IPS DF 6.9 (cell line): ENCODE measurements at places on chromosomes 4 and X.
A peak's percentile ranks its signal among the peaks of the same experiment; 100 is the strongest.

- no peak for DNase-seq
Measured at GRCh38 chrX:99142745-99143144, 1267.3 kb downstream of the PCDH19 start.

DNA sequence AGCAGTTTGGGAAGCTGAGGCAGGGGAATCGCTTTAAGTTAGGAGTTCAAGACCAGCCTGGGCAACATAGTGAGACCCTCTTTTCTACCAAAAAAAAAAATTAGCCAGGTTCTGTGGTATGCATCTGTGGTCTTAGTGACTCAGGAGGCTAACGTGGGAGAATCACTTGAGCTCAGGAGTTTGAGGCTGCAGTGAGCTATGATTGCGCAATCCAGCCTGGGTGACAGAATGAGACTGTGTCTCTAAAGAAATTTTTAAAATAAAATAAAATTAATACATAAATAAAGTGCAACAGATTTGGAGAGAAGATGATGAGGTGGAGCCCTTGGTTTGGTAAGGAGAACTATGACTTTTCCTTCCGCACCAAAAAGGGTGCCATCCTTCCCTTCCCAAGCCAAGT, 436.9 kb downstream of the NLGN4X start:
- no peak for DNase-seq

DNA sequence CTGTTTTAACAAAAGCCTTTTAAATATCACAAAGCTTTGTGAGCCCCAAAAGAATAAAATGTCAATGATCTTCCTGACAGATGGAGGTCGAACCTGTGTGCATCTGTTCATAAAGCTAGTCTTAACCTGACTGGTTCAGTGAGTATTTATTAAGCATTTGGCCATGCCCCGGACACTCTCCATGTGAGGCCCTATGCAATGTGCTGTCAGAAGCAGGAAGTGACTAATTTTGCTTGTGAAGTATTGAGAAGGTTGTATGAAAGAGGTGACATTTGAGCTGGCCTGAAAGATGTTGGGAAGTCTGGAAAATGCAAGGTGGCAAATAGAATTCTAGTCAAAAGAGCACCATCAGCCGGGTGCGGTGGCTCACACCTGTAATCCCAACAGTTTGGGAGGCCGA, 171.4 kb downstream of the MSL3 start:
- no peak for DNase-seq

GRCh38 chrX:153626863-153627674, 19.9 kb upstream of the DUSP9 start:
- DNase-seq = no peak

DNA sequence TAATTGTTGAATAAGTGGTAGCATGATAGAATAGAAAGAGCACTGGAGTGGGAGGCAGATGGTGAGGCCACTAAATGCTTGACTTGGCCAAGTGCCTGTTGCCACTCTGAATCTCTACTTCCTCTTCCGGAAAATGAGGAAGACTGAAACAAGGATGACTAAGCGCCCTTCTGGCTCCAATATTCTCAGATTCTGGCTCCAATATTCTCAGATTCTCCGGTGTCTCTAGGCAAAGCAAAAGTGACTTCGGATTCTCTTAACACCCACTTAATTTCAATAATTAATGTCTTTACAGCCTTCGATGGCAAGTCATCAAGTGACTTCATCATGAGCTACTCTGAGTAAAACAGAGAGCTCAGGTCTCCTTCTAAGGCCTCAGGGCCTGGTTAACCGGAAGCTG, 402.2 kb upstream of the FGF13 start:
- no peak for DNase-seq

- DNase-seq = no peak
Measured at GRCh38 chrX:41734530-41734929, 10.5 kb downstream of the GPR82 start.

GRCh38 chrX:43703211-43703791, 47.2 kb downstream of the MAOA start:
- no peak for DNase-seq

GRCh38 chr4:6929339-6929811, 19.7 kb downstream of the TBC1D14 start:
- no peak for DNase-seq

DNA sequence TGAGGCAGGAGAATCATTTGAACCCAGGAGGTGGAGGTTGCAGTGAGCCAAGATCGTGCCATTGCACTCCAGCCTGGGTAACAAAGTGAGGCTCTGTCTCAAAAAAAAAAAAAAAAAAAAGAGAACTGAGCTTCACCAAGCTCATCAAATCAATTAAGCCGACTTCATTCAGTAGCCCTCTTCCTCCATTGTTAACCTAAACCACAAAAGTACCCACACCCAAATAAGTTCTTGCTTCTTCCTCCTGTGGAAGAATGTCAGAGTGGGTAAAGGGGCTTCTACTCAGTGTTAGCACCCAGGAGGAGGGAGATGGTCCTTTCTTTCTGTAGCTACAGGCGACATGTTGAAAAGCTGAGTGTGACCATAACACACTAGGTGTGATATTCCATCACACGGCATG, 58.6 kb upstream of the CHRNA9 start:
- no peak for DNase-seq

GRCh38 chrX:41779941-41780340, 56.0 kb downstream of the GPR82 start:
- DNase-seq = no peak

DNA sequence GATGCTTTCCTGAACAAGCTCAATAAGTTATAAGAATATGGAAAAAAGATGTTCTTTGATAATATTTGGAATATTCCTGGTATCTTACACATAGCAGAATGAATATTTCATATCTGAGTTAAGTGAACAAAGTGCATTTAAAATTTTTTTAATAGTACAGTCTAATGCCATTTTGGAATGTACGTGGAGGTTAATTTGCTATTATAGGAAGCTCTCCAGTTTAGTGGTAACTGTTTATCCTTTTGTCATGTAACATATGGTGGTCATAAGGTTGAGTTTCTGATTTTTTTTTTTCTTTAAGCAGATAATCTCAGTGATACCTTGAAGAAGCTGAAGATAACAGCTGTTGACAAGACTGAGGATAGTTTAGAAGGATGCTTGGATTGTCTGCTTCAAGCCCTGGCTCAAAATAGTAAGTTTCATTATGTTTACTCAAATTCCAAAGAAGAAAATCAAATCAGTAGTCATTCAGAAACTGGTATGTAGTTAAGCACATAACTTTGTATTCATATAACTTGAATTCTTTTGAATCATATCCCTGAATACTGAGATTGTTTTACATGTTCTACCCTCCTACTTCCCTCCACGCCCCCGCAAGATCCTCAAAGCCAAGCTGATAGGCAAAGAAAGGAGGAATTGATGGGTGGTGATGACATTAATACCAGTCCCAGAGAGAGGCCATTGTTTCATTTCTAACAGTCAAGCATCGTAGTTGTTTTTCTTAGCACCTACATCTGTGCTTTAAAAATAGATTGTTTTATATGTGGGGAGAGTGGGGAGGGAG, 32.1 kb downstream of the RAP1GDS1 start:
- DNase-seq = no peak

DNA sequence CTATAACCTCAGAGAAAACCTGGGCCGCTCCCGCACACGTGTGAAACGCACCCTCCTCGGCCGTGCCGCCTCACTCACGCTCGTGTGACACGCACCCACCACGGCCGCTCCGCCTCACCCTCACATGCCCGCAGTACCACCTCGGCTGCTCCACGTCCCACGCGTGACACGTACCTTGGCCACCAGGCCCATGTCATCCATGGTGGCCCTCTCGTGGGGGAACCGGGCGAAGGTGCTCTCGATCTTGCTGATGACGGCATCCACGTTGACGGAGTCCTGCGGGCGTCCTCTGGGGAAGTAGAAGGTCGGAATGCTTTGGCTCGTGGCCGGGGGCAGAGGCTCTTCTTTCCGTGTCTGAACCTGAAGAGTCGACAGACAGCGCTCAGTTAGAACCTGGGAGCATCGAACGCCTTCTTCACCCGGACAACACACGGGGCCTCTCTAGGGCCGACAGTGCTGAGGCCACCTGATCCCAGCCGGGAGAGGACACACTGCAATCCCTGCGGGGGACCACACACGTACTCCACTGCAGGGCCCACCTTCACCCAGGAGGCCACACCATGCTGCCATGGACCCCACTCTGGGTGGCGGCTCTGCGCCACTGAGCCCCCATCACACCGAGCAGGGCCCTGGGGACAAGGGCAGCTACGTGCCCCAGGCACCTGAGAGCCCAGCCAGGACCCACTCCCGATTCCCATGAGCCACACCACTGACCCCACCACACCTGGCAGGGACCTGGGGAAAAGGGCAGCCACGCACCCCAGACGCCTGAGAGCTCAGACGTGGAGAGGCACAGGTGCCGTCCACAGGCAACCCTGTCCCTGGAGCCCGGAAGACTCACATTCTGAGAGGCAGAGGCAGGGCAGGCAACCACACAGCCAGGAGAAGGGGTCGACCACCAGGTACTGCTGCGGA, 25.2 kb downstream of the PPP2R3B start:
- DNase-seq = no peak

GRCh38 chr4:186904101-186904500, 180.4 kb upstream of the FAT1 start:
- DNase-seq = no peak

DNA sequence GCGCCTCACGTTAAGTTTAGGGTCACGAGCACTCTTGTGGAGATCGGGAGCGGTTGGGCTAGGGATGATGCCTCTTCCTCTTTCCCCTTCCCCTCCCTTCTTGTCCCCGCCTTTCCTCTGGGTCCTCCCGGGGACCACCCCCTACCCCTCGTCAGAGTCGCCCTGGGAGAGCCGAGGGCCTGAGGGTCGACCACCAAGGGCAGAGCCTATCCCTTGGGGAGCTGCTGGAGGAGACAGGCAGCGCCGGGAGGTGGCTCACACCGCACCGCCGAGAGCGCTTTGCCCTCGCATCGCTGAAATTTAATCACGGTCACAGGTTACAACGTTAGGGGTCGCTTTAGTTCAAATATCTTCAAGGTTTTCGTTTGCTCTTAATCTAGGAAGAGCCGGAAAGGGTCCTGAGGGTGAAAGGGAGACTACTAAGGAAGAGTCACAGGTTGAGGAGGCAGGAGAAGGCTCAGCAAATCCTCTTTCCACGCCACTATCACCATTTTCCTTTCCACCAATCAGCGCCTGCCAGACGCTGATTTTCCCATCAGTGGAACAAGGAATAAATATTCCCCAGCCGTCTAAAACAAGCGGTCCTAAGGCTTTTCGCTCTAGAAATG, 528 bp upstream of the SNCA start:
- DNase-seq = peak; percentile 25

- DNase-seq = no peak
Measured at GRCh38 chr4:89939994-89940393, 45.3 kb downstream of the MMRN1 start.

DNA sequence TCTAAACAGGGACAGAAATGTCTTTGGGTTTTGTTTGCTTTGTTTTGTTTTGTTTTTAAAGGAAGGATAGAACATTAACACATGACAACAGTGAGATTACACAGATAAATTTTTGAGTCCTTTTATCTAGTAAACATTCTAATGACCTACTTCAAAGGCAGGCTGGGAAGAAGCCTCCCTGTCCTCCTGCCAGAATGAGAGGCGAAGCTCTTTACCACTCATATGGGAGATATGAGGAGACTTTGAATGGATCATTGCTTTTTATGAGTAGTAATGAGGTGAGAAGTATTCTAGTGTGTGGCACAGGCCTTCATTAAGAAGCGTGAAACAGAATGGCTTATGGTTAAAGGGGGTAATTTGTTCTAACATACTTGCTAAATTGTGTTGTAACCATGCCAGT, 172.0 kb downstream of the FBXO8 start:
- DNase-seq = no peak

- no peak for DNase-seq
Measured at GRCh38 chr4:100165809-100166208, 24.5 kb downstream of the DDIT4L start.

GRCh38 chr4:83241132-83241531, 43.5 kb downstream of the COQ2 start:
- no peak for DNase-seq

GRCh38 chr4:145734031-145734430, 54.1 kb downstream of the C4orf51 start:
- DNase-seq = no peak

- no peak for DNase-seq
Measured at GRCh38 chr4:155552180-155552579, 114.5 kb upstream of the GUCY1A1 start.

DNA sequence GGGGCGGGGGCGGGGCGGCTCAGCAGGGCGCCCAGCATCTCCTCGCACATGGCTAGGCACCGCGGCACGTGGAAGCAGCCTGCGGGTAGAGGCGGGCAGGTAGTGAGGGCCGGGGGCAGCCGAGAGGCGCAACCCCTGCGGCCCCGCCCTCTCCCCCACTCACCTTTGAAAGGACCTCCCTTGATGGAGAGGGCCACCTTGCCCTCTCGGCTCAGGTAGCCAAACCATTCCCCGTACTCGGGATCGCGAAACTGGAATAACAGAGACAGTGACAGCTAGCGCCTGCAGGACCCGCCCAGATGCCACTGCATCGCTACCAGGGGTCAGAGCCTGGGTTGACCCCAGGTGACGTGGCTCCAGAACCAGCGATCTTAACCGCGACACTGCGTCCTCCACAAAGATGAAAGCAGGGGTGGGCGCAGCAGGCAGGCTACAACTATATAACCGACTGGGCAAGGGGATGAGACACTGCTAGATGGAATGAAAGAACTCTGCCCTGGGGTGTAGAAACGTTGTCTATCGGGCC, 552 bp upstream of the NAA10 start:
- no peak for DNase-seq

DNA sequence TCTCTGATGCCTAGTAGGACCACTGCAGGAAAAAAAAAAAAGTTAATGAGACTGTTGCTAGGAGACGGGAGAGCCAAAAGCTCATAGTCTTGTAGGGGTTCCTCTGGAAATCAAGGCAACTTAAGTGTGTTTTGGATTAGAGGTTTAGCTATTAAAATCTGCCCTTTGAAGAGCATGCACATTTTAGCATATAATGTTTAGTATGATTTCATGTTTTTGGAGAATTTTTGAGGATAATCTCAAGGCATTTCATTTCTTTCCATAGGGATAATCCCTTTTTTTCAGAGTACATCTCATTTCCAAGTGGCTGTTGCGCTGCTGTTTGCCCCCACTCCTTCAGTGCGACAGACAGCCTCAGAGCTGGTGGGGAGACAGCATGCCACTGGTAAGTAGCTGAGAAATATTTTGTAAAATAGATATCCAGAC, at the start of gene LINC00632:
Gene LINC00632 (plus strand): TSS at position 339 of the 426 bp plus-strand sequence.
- DNase-seq = no peak

GRCh38 chr4:88969271-88969670, 87.7 kb downstream of the FAM13A start:
- DNase-seq = no peak

GRCh38 chr4:41509451-41509866, 28.5 kb upstream of the LIMCH1 start:
- DNase-seq = no peak

- no peak for DNase-seq
Measured at GRCh38 chrX:9390121-9390520, 74.7 kb upstream of the TBL1X start.

GRCh38 chr4:107877361-107877760, 52.6 kb downstream of the SGMS2 start:
- DNase-seq = no peak

GRCh38 chrX:2334237-2334636, 166.5 kb downstream of the DHRSX start:
- DNase-seq = no peak
